ENCODE measurements at places on chromosomes 5 and 9. TPM values are rescaled to one million over a fixed set of nuclear protein-coding genes. Genes with fewer than 3 reads are reported as not detected.

DNA sequence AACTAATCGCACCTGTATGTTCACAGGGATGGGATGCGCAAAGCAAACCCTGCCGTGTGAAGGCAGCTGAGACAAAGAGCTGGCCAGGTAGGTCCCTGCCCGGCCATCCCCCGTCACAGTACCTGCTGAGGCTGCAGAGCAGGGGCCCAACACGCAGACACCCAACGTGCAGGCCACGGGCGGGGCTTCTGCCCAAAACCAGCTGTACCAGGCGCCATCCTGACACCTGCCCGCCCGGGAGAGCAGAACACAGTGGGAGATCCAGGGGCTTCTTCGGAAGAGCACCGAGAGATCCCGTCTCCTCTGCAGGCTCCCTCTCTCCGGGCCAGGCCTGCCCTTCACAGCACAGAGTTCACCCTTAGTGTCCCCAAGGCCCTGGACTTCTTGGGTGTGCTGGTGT lies 28.4 kb downstream of the ABO start:
- DNase-seq = no peak

DNA sequence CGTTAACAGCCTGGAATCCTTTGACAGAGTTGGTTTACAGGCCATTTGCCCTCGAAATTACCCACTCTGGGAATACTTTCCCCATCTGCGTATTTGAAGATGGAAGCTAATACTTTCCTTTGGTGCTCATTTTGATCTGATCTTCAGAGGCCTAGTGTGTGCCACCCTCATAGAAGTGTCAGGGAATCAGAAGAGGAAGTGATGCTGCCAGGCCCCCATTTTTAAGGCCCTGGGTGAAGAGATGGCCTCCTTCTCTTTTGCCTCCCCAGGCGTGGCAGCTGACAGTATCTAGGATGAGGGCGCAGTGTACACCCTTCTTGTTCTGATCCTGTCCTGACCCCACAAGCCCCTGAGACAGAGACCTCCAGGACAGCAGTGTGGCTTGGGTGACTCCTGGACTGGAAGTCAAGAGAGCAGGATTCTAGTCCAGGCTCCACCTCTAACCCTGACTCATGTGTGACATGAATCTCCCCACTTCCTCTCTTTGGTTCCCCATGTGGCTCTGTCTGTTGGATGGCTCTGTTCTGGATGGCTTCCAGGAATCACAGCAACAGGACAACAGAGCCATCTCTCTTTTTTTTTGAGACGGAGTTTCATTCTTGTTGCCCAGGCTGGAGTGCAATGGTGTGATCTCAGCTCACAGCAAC lies 27.8 kb downstream of the CSF1R start:
- no peak for DNase-seq

DNA sequence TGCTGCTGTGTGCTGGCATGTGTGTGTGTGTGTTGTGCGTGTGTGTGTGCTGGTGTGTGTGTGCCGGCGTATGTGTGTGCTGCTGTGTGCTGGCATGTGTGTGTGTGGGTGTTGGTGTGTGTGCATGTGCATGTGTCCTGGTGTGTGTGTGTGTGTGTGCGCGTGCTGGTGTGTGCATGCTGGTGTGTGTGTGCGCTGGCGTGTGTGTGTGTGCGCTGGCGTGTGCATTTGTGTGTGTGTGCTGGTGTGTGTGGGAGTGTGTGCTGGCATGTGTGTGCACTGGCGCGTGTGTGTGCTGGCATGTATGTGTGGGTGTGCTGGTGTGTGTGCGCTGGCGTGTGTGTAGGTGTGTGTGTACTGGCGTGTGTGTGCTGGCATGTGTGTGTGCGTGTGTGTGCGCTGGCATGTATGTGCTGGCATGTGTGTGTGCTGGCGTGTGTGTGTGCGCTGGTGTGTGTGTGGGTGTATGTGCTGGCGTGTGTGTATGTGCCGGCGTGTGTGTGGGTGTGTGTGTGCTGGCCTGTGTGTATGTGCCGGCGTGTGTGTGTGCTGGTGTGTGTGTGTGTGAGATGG lies 20.1 kb downstream of the UNC5A start:
- no peak for DNase-seq

DNA sequence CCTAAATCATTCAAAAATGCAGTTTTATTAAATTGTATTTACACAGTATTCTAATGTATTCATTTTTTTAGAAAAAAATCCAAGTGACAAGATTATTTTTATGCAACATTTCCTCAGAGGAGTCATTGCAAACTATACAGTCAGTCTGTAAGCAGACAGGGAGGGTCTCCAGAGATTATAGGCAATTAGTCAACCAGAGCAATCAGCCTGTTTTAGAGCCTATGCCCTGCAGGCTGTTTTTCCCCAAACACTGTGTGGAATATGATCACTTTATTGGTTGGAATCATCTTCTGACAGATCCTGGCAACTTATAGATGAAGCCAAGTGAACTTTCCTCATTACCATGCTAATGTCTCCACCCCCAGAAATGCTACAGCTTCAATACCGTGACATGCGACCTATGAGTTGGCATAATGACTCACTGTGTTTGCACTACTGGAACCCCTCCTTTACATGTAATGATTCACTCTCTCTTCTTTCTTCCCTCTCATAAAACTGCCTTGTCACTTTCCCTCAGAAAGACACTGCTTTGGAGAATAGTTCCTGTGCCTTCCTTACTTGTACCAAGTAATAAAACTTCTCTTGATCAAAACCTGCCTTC lies 577.7 kb upstream of the FTMT start:
- DNase-seq = no peak

PIP5K1B gene
- not detected for total RNA-seq

DNA sequence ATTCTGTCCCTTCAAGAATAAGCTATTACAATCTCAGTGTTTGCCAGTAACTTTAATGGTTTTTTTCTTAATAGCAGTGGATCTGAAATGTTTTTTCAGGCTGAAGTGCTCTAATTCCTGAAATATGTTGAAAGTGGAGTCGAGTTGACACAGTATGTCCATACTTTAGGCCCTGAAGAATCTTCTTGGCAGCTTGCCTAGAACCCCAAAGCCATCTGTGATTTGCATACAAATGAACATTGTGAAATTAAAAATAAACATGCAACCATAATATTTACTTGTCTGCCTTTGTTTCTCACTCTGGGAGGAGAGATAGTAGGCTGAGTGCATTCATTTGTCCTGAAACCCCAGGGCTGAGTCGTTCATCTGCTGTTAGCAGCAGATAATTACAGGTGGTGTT lies 152.7 kb downstream of the ADCY2 start:
- DNase-seq = no peak

PCDHB16 gene
- total RNA-seq = 5.9 TPM
